ENCODE measurements at places on chromosomes 7 and 10. TPM values are rescaled to one million over a fixed set of nuclear protein-coding genes. Genes with fewer than 3 reads are reported as not detected.

The RP9 gene
- total RNA-seq, result 13.5 TPM

The ASZ1 gene
- total RNA-seq, result not detected

The AGAP6 gene
- 12.1 TPM for total RNA-seq

The MYO1G gene
- total RNA-seq, result 0.55 TPM

- no peak for DNase-seq
- H3K4me1 ChIP-seq, result no peaks in the 10 kb centered on the region
- peaks cover 19% of the 10 kb centered on the region for H3K36me3 ChIP-seq
- H3K27ac ChIP-seq, result no peak overlapping the region
- no peaks in the 10 kb centered on the region for H3K27me3 ChIP-seq
These were observed 53.4 kb downstream of the MYL10 start for GRCh38 chr7:101575721-101576120.

- DNase-seq, result no peak
- no peaks in the 10 kb centered on the region for H3K4me1 ChIP-seq
- no peak overlapping the region for H3K27ac ChIP-seq
- H3K27me3 ChIP-seq, result no peaks in the 10 kb centered on the region
- peaks cover 10% of the 10 kb centered on the region for H3K36me3 ChIP-seq
These were observed 77.9 kb upstream of the GTF2IRD1 start for GRCh38 chr7:74375726-74376220.

DNA sequence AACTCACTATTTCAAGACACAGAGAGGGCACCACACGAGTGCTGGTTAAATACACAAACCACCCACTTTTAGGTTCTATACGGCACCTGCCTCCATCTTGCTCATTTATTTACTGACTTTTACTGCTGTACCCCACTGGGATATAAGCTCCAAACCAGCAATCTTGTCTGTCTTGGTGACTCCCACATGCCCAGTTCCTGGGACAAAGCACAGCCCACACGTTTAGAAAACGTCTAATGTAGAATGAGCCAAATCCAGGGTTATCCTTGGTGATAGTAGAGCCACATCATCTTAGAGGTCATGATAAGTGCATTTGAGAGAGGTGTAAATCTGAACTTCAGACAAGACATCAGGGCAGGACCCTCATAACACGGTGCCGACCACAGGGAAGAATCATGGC, 73.5 kb downstream of the NUDCD3 start:
- H3K4me1 ChIP-seq, result no peaks in the 10 kb centered on the region
- H3K27me3 ChIP-seq, result no peaks in the 10 kb centered on the region
- peaks cover 13% of the 10 kb centered on the region for H3K36me3 ChIP-seq
- no peak overlapping the region for H3K4me3 ChIP-seq

- H3K4me1 ChIP-seq, result peaks cover 5% of the 10 kb centered on the region
- H3K27me3 ChIP-seq, result peaks cover 98% of the 10 kb centered on the region
- H3K4me3 ChIP-seq, result peak overlapping the region; percentile 15
- no peaks in the 10 kb centered on the region for H3K36me3 ChIP-seq
These were observed 16.3 kb upstream of the GATA3 start for GRCh38 chr10:8037941-8038894.

DNA sequence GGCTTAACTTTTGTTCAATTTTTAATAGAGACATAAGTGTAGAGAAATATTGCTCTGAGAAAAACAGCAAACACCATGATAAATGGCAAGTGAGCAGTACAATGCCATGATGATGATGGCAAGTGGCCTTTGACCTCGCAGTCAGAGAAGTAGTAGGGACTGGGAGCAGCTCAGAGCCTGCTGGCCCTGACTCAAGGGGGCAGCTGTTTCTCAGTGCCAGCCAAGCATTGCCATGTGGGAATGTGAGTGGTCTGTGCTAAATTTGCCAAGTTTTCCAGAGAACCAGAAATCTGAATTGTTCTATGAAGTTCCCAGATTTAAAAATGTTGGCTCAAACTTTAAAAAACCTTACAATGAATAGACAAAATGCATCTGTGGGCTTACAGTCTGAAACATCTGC, 187.9 kb downstream of the BICC1 start:
- H3K4me1 ChIP-seq, result no peaks in the 10 kb centered on the region
- no peaks in the 10 kb centered on the region for H3K36me3 ChIP-seq
- no peak overlapping the region for H3K27ac ChIP-seq
- no peak overlapping the region for H3K4me3 ChIP-seq

The ZNF727 gene
- not detected for total RNA-seq

GRCh38 chr10:104127411-104127810, 5.4 kb downstream of the SFR1 start:
- no peaks in the 10 kb centered on the region for H3K4me1 ChIP-seq
- peaks cover 32% of the 10 kb centered on the region for H3K36me3 ChIP-seq
- H3K27ac ChIP-seq, result no peak overlapping the region
- DNase-seq, result peak; percentile 62
- no peak overlapping the region for H3K4me3 ChIP-seq
- no peaks in the 10 kb centered on the region for H3K27me3 ChIP-seq

DNA sequence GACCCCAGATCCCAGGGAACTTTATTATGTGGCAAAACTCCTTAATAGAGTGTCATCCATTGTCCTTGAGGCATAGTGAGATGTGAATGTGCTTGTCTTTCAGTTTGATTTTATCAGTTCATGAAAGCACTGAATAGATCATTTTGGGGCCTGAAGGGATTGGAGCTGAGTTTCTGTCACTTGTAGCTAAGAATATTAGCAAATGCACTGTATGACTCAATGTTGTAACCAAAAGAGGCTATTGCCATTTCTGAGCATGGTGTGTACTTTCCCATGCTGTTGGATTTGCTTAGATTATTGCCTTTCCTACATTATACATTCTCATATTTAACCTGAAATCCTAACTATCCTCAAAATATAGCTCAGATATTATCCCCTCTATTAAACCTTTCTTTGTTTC, 130.4 kb downstream of the PRKG1 start:
- DNase-seq, result no peak
- no peaks in the 10 kb centered on the region for H3K36me3 ChIP-seq
- H3K27me3 ChIP-seq, result no peaks in the 10 kb centered on the region

GRCh38 chr7:130758429-130759056, 24.5 kb upstream of the KLF14 start:
- H3K4me3 ChIP-seq, result no peak overlapping the region
- H3K36me3 ChIP-seq, result no peaks in the 10 kb centered on the region
- no peak overlapping the region for H3K27ac ChIP-seq

The FAM25C gene
- not detected for total RNA-seq

DNA sequence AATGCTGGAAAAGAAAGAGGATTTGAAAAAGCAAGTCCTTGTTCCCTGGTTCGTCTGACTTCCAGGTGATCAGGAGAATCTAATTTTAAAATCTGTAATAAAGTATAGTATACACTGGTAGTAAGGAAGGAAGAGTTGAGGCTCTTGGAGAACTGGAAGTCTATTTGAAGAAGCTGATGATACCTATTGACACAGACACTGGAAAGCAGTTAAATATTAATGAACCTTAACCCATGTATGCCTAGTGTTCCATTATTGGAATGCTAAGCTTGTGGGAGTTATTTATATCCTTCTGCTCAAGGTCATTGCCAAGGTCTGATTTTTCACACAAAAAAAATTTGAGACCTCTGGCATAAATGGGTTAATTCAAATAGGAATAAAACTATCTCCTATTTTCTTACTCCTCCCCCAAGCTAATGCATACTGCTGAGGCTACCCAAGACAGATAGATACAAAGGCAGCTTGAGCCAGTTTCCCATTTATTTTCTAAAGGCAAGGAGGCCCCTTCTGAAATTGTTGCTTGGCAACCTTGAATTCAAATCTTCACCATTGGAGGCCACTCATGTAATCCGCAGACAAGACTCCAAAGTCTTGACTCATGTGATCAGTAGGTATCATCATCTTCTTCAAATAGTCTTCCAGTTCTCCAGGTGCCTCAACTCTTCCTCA, 110.2 kb downstream of the FZD1 start:
- H3K27me3 ChIP-seq, result no peaks in the 10 kb centered on the region
- no peaks in the 10 kb centered on the region for H3K36me3 ChIP-seq
- H3K4me3 ChIP-seq, result no peak overlapping the region
- H3K4me1 ChIP-seq, result no peaks in the 10 kb centered on the region
- no peak overlapping the region for H3K27ac ChIP-seq
- no peak for DNase-seq

DNA sequence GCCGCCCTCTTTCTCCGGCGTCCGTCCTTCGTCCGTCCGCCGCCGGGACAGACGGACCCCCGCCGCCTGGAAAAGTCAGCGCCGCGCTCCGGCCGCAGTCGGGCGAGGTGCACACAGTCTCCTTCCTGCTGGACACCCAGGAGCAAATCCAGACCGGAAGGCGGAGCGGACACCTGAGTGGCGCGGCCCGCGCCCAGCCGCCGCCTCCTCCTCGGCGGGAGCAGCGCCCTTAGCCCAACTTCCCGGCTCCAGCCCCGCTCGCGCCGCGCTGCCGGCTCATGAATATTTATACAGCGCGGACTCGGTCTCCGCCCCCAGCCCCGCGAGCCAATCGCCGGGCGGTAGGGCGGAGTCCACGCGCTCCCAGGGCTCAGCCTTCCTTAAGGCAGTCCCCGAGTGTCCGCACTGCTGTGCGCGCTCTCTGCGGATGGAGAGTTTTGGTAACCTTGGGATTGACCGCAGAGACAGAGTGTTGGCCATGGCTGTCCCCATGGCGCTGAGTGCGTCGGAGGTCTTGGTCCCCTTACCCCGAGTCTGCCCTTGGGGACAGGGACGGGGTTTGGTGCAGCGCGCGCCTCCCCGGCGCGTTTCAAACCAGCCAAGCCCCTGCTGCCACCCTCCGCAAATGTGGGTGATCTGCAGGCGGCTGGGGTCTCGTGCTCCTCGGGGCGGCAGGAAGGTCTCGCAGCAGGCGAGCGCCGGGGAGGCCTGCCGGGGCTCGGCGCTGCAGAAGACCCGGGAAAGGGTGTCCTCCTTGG, at the start of gene FZD8:
Gene FZD8, minus strand, starts transcription at position 262 of the 758 bp plus-strand sequence. CDS start 867 bp downstream, outside the sequence.
- H3K27me3 ChIP-seq, result peaks cover 8% of the 10 kb centered on the region
- H3K36me3 ChIP-seq, result peaks cover 3% of the 10 kb centered on the region
- no peak within 1 kb of the TSS for H3K27ac ChIP-seq

All from H9 (cell line).